Stimulated activated CD4-positive, alpha-beta T cell treated with anti-CD3 and anti-CD28 coated beads, Interleukin-1b, Interleukin-23, amount 100 ng/mL, for 24 hours (primary cell): ENCODE measurements at places on chromosomes 16 and 17.
A peak's percentile ranks its signal among the peaks of the same experiment; 100 is the strongest.

DNA sequence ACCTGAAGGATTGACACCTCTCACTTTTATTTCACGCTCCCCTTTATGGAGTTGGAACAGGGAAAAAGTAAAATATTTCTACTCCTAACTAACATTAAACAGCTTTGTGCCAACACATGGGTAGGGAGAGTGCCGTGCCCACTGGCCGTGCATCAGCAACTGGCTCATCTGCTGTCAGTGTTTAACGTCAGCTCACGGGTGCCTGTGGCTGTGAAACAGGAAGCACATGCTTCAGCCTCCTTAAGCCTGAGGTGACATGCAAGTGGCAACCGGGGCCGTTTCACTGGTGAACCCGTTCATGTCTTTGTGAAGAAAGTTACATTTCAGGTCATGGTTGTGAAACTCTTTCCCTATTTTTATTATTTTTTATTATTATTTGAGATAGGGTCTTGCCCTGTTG is 3.2 kb downstream of the SPG7 start:
- no peak for DNase-seq

- no peak for DNase-seq
Observed at GRCh38 chr16:16166949-16167348, 56.3 kb downstream of the ABCC6 start.

- DNase-seq: no peak
Observed at GRCh38 chr17:8921147-8921546, 44.4 kb downstream of the PIK3R5 start.

GRCh38 chr16:143456-143855 is 5.0 kb upstream of the NPRL3 start:
- no peak for DNase-seq

- DNase-seq: no peak
Observed at GRCh38 chr16:31532896-31533295, 5.2 kb downstream of the AHSP start.

- no peak for DNase-seq
Observed at GRCh38 chr17:1077581-1077985, 80.7 kb downstream of the TIMM22 start.

DNA sequence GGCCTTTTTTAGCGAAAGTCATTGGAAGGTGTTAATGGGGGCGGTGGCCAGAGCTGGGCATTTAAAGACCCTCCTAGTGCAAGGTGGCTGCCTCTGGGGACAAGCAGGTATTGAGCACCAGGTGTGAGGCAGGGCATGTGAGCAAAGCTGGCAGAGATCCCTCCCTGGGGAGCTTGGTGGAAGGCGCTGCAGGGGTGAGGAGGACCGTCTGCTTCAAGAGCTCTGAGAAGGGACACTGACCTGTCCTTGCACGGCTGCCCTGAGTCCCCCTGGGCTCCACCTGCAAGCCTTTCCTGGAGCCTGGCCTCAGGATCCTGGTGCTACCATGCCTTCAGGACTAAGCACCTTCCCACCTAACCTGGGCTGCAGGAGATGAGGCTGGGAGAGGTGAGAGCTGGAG is 127.0 kb upstream of the CIBAR2 start:
- no peak for DNase-seq

GRCh38 chr16:58440131-58440530 is 47.9 kb downstream of the GINS3 start:
- no peak for DNase-seq

DNA sequence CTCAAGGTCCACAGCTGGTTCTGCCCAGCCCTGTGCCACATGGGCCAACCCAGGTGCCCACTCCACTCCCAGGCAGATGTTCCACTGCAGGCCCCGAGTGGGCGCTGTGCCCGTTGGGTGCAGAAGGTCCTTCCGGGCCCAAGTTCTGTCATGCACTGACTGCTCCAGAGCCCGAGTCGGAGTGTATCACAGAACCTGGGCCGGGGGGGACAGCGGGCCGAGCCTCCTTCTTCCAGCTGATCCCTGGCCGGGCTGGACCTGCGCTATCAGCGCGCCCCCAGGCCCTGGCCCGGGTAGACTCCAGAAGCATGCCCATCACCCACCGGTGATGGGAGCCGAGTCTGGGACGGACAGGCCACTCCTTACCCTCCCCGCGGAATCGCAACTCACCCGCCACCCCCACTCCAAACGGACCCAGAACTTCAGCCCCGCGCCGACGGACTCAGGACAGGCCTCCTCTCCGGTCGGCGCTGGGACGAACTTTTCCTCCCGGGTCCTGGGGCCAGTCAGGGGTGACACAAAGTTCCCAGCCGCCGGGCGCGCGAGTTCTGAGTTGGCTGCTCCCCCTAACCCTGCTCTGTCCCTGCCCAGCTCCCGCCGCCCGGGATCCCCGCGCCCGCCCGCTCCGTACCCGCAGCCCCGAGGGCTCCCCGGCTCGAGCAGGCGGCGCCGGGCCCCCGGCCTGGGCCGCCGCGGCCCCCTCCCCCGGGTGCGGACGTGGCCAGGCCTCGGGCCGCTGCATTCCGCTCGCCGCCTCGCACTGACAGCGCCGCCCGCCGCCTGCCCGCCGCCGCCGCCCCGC is at the start of gene COPZ2:
Gene COPZ2 (minus strand): TSS at position 762 of the 802 bp plus-strand sequence. CDS start 20 bp downstream, at position 742.
- no peak for DNase-seq

GRCh38 chr16:60905811-60906210 is 1130.4 kb downstream of the CDH8 start:
- DNase-seq: no peak

DNA sequence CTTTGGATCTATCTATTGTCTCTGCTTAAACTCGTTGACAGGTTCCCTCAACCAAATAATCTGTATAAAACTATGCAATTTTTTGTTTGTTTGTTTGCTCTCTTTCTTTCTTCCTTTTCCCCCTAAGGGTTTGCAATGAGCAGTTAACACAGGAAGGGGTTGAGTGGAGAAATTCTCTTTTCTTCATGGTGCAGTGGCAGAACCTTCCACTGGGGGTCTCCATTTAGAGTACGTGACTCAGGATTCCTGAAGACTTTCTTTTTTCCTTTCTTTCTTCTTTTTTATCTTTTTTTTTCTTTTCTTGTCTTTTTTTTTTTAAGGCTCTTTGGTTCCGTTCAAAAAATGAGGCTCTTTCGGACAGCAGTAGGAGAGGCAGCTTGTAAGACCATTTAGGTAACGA is 19.5 kb upstream of the RBFOX1 start:
- no peak for DNase-seq

DNA sequence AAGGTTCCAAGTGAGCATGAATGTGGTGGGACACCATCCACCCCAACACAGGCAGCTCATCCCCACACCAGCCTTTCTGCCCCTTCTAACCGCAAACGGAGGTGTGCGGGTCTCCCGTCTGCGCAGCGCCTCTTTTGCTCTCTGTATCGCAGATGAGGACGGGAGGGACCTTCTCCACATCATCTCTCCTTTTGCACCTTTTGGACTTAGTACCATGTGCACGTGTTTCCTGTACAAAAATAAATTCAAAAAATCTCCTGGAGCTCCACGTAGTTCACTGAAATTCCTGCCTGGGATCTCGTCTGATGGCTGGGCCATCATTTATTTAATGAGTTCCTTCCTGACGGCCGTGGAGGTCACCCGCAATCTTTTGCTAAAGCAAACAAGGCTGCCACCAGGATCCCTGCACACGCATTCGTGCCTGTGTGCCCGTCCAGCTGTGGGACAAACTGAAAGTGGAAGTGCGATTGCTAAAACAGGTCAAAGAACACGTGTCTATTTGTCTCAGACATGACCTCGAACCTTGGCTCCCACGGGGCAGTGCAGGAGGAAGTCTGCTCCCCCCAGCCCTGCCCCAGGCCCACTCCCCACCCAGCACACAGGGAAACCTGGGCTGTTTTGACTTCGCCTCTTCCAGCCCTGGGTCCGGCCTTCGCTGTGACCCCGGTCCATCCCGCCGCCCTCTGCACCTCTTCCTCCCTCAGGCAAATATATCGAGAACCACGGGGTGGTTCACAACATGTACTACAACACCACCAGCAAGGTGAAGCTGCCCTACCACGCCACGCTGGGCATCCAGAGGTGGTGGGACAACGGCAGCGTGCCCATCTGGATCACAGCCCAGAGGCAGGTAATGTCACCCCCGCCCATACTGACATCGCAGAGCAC is 2.3 kb downstream of the ENPP7 start:
- no peak for DNase-seq

GRCh38 chr16:87245511-87245910 is 71.7 kb downstream of the C16orf95 start:
- no peak for DNase-seq

DNA sequence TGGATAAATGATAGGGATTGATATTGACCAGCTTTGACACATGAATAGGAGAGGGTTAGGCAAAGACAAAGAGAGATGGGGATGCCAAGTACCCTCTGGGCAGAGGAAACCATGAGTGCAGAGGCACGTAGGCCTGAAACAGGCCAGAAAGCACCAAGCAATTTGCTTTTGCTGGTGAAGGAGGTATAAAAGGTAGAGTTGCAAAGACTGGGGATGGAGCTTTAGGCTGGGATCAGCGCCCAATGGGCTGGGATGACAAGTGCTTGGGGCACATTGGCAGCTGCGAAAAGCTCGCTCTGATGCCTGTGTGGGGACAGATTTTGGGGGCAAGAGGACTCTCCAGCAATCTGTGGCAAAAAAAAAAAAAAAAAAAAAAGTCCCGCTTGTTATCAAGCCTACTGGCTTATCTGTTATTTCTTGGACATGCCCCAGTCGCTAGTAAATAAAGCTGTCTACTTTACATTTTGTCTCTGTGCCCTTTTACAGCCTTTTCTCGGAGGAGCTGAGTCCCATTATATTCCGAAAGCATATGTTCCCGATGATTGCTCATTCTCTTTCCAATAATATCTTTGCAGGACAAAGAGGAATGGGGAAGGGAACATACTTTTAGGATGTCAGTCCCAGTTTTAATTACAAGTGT is 578.4 kb downstream of the MAF start:
- DNase-seq: no peak

DNA sequence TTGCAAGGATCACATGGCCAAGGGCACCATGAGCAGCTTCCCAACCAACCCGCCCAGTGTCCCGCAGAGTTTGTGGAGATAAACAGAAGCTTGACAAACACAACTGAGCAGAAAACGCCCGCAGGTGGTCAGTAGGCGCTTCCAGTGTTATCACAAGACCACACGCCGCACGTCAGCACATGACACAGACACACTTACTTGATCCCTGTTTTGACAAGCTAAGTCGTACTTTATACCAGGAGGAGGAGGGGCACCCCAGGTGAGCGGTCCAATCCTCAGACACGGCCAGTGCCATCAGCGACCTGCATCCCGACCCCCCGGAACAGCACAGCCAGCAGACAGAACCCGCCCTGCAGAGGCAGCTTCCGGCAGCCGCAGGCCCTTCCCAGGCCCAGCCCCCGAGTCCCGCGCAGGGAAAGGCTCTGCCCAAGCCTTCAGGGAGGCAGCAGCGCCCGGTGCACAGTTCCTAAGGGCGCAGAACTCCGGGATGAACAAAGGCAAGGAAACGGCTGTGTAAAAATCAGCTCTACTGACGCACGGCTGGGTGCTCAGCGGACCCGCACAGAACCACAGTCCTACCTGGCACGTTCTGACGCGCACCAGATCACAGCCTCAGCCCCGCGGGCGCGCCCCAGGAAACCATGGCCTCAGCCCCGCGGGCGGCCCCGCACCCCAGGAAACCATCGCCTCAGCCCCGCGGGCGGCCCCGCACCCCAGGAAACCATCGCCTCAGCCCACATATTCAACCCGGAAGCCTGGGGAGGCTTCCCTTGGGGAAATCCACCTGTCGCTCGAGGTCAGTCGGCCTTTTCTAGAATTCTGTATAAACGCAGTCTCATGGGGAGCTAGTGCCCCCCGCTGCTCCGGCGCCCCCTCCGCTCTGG is 27.8 kb downstream of the AXIN1 start:
- peak; percentile 28 for DNase-seq

- DNase-seq: no peak
Observed at GRCh38 chr16:22979038-22979437, 165.1 kb downstream of the HS3ST2 start.

DNA sequence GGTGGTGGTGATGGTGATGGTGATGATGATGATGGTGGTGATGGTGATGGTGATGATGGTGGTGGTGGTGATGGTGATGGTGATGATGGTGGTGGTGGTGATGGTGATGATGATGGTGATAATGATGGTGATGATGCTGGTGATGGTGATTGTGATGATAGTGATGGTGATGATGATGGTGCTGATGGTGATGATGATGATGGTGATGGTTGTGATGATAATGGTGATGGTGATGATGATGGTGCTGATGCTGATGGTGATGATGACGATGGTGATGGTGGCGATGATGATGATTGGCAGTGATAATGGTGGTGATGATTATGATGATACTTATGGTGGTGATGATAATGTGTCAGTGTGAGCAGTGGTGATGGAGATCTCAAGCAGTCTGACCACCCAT is 90.8 kb upstream of the FOXF1 start:
- no peak for DNase-seq

GRCh38 chr17:46817151-46817900 is 1.2 kb downstream of the WNT3 start:
- DNase-seq: no peak

- DNase-seq: no peak
Observed at GRCh38 chr17:76570457-76570856, 15.2 kb downstream of the ST6GALNAC2 start.

DNA sequence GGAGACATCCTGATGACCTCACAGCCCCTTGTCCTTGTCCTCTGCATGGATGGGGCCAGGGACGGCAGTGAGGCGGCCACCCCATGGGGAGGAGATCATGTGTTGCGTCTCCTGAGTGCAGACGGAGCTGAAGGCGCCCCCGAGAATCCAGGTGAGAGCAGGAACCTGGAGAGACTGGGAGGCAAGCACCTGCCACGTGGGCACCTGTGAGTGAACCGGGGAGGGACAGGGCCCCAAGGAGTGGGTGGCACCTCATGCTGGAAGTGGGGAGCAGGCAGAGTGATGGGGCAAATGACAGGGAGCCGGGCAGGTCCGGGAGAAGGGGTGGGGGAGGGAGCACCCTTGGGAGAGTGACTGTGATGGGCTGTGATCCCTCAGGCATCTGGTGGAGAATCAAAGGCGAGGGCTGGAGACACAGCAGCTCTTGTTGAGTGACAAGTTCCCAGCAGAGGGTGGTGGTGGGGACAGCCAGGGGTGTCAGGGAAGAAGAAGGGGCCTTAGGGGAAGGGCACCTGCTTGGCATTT is 174.3 kb upstream of the CHMP6 start:
- DNase-seq: no peak

DNA sequence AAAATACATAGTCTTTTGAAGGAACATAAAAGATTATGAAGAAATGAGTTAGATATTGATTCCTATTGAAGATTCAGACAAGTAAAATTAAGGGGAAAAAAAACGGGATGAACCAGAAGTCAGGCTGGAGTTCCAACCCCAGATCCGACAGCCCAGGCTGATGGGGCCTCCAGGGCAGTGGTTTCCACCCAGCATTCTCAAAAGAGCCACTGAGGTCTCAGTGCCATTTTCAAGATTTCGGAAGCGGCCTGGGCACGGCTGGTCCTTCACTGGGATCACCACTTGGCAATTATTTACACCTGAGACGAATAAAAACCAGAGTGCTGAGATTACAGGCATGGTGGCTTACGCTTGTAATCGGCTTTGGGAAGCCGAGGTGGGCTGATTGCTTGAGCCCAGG is 9.5 kb downstream of the STH start:
- DNase-seq: no peak

DNA sequence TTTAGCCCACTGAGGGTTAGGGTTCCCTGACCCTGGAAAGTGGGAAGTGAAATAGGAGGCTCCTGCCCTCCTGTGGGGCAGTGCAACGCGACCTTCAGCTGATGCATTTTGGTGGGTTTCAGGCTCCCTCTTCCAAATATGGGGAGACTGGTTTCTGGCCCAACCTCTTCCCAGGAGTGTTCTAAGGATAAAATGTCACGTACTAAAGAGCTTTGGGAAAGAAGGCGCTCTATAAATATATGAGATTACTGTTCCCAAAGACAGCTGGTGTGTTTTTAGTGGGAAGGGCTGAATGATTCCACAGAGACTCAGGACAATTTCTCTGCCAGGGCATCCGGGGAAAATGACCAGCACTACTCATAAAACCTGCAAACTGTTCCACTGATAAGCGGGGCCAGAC is 9.8 kb downstream of the SLC35B1 start:
- DNase-seq: no peak
